ENCODE measurements at places on chromosomes 3 and 15. TPM values are rescaled to one million over a fixed set of nuclear protein-coding genes. Genes with fewer than 3 reads are reported as not detected.

GRCh38 chr3:56989169-56989976 is 71.1 kb upstream of the SPATA12 start:
- no peak for DNase-seq

DNA sequence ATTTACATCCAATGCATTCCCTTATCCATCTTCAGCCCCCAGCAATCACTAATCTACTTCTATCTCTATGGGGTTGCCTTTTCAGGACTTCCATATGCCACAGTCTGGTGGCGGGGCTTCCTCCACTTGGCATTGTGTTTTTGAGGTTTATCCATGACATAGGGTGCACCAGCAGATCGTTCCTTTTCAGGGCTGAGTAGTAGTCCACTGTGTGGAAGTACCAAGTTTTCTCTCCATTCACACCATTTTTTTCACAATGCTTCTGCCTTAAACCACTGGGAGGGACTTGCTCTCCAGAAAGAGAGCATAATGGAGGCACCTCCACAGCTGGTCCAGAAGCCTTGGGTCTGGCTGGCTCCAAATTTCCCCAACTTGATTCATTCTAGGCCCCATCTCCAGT is 144.0 kb upstream of the IQSEC1 start:
- DNase-seq, result no peak

DNA sequence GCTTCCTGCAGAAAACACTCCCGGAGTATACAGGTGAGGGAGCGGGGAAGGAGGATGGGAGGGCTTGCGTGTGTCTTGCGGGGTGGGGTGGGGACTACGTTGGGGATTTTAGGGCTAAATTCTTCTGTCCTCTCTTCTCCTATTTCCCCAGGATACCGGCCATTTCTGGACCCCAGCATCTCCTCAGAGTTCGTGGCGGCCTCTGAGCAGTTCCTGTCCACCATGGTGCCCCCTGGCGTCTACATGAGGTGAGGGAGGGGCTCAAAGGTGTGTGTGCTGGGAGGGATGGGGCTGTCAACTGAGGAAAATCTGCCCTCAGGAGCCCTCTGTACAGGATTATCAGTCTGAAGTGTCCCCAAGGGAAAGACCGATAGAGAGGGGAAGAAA is 6.6 kb downstream of the DUOX1 start:
- DNase-seq, result no peak

GRCh38 chr15:68300115-68300940 is 22.8 kb downstream of the FEM1B start:
- no peak for DNase-seq

GRCh38 chr3:141274411-141275031 is 42.9 kb downstream of the PXYLP1 start:
- DNase-seq, result no peak

DNA sequence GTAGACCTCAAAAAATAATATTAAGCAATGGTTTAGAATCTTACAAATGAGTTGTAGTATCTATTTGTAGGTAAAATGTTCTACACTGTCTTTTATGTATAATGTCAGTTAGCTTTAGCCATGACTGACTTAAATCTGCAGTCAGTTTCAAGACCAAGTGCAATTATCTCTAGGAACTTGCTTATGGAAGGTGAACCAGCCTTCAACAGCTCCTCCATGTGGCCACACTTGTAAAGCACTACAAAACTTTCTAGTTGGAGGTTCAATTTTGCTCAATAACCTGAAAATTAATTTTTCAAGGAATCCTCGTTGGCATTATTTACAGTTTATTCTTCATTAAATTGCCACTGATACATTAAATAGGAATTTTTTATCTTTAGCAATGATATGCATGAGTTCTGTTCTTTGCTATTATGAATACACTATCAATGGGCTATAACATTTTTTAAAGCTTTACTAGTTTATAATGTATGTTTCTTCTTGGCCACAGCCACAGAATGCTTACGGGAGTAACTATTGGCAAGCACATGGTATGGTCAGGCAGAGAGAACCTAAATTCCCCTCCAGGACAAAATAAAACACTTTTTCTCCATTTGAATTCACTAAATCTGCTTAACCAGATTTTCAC is 315.3 kb upstream of the UBE2E2 start:
- DNase-seq, result no peak

GRCh38 chr3:182729903-182730674 is 63.2 kb upstream of the ATP11B start:
- DNase-seq, result no peak

DNA sequence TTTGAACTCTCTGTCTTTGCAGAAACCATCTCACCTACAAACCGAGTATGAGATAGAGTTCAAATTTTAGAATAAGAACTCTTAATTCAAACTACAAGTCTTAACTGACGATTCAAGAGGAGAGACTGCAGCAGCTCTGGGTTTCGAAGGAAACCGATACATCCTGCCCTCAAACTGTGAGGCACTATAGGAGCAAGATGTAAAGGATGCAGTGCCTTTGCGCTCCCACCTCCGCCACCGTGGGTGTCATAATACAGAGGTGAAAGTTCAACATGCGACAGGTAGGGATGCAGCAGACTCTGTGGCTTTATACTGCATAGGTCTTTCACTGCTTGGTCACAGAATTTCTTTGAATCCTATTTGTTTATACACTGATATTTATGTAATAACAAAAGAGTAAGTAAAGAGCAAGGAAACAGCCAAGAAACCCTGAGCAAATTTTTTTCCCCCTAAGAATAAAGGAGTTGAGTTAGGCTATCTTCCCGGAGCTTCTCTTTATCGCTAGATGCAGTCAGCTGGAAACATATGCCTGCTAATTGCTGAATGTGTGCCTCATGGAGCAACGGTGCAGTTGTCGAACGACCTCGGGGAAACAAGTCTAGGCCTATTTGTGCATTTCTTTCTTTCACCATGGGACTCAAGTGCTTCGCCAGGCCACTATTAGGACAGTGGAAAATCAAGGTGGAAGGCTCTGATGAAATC is 1097.6 kb upstream of the CFAP20DC start:
- DNase-seq, result no peak

DNA sequence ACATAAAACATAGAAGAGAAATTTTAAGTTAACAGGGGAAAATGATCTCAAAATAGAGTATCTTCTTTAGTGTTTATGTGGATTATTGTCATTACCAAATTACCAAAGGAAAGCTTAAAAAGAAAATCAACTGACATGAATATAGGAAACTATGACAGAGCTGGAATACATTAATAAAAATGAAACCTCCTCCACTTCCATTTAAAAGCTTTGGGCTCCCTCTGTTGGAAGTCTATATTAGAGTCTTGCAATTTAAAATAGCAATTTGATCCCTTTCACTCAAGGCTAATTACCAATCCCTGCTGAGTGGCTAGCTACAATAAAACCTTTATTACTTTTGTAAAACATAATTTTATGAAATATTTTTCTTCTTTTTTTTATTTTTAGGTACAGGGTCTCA is 61.4 kb upstream of the IMPG2 start:
- DNase-seq, result no peak

DNA sequence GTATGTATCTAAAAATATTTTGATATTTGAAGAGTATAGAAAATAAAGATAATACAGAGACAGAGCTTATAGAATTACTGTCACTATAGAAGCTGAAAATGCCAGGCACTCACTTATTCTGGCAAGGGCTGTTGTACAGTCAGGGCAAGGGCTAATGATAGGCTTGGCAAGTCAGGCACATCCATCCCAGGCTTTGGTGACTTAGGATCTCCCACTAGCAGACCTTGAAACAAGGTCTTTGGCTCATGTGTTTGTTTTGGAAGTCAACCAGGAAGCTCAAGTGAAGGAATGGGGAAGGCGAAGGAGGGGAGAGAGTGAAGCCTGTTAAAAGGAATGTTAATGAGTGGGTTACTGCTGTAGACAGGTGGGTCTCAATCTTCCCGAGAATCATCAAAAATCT is 199.1 kb upstream of the SUCLG2 start:
- DNase-seq, result no peak

DNA sequence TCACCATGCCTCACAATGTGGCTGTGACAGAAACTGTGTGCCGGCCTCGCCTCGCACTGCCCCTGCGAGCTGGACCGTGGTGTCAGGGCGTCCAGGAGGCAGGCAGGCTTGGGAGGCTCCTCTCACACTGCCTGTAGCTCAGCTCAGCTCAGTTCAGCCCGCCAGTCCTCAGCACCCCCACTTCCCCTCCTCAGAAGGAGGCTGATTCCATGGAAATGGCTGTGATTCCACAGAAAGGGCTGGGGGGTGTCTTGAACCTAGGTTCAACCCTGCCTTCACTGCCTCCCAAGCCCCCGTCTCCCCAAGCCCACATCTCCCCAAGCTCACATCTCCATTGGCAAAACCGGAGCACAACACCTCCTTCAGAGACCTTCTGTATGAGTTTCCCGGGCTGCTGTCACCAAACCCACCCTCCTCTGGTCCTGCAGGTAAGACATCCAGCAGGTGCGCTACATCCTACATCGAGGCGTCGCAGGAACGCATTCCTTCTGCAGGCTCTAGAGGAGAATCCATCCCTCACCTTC is 94.0 kb downstream of the OCA2 start:
- no peak for DNase-seq

GRCh38 chr3:65828706-65829105 is 210.0 kb downstream of the MAGI1 start:
- DNase-seq, result peak; percentile 38

- DNase-seq, result no peak
These were observed 55.4 kb upstream of the GRIP2 start for GRCh38 chr3:14595561-14595960.

GRCh38 chr15:71180986-71181853 is 65.9 kb downstream of the THSD4 start:
- no peak for DNase-seq

DNA sequence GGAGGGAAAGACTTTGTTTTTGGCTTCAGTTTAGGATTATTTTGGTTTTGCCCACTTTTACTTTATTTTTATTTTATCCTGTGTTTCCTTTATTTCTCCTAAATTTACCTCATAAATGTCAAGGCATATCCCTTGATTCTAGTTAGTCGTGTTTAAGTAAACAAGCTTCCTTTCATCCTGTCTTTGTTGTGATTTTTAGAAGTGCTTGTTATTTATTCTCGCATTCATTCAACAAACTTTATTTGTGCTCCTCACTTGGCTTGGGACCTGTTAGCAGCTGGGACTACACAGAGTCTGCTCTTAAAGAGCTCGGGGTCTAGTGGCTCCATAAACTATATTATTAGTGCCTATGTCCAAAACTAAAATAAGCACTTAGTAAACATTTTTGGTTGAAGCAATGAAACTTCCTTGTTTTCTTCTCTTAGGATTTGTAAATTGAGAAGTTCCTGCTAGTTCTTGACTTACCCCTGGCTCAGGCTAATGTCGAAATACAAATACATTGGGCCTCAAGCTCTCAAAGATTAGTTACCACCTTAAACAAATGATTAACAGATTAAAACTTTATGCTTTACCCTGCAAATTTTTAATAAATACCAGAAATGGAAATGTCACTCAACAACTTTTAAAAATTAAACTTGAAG is 19.0 kb upstream of the DMXL2 start:
- DNase-seq, result no peak

The SLC51B gene
- total RNA-seq, result not detected

The SKIC8 gene
- total RNA-seq, result 259 TPM

The ST3GAL6 gene
- total RNA-seq, result 1.4 TPM

The CATSPER2 gene
- 0.52 TPM for total RNA-seq

The GOLGA8A gene
- 10.9 TPM for total RNA-seq

The CEP152 gene
- total RNA-seq, result 2.3 TPM

The MYL3 gene
- total RNA-seq, result not detected

The OR5K2 gene
- not detected for total RNA-seq
